Inflammatory macrophage (primary cell): ENCODE measurements at places on chromosomes 12 and 14.

- DNase-seq: no peak
These were observed 32.6 kb downstream of the RAD52 start for GRCh38 chr12:916712-917445.

DNA sequence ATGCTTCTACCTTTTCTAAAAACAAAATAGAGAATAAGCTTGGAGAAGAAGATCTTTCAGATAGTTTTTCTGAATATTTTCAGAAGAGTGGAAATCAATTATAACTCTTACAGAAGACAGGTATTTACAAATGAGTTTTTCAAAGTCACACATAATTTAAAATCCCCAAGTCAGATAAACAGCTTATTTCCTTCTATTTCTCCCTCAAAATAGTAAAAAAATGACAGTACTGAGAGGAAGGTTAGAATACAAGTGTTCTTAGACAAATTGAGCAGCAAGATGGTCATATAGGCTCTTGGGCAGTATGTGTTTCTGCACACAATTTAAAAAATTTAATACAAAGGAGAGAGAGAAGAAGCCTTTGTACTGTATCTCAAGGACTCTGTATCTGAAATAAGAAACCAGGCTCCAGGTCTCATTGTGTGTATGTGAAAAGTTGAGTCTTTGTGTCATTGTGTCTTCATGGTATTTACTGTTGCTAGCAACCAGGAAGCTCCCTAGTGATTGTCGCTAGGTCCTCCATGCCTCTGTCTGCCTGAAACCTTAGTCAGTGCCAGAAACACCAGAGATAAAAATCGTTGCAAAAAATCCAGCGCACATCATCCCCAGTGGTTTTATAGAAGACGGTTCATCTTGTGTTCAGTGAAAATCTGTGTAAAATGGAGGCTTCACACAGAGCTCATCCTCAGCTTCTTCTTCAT is 12.9 kb upstream of the TUBA1A start:
- peak; percentile 33 for DNase-seq

- DNase-seq: no peak
These were observed 13.7 kb downstream of the MYBPC1 start for GRCh38 chr12:101608301-101609133.

DNA sequence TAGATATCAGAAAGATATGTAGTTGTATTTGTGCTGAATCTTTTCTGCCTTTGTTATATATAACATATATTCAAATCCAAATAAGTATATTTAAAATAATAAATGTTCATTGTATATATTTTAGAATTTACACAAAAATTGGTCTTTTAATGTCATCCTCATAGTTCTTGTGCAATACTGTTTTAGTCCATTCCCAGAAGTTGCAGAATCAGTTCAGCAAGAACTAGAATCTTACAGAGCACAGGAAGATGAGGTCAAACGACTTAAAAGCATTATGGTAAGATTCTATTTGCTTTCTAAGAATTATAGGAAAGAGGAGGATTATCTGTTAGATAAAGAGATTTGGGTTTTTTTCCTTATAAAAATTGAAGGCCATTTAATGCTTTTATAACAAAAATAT is 51.0 kb downstream of the SCFD1 start:
- no peak for DNase-seq

- DNase-seq: peak; percentile 27
These were observed 217.5 kb downstream of the DPY19L2 start for GRCh38 chr12:63450816-63451215.

DNA sequence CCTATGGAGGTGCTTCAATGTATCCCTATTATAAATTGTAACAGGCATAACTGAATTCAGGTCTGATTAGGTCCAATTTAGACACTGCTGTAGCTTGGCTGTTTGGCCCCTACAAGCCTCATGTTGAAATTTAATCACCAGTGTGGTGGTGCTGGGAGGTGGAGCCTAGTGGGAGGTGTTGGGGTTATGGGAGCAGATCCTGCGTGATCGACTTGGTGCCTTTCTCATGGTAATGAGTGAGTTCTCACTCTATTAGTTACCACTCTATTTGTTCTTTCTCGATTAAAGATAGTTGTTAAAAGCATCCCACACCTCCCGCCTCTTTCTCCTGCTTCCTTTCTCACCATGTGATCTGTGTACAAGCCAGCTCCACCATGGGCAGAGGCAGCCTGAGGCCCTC is 122.1 kb downstream of the FOXA1 start:
- no peak for DNase-seq

DNA sequence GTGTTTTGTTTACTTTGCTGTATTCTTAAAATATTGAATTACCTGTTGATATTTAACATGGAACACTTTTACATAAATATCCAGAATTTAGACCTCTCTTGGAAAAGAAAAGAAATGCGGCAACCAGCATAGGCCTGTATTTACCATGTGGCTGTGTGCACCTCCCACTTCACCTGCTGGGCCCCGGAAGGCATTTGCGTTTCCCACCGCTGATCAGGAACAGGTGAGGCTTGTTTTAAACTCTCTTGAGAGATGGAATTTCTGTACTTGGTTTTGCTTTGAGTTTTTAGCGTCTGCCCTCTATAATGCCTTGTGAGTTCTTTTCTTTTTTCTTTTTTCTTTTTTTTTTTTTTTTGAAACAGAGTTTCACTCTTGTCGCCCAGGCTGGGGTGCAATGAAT is 124.2 kb downstream of the GLT1D1 start:
- DNase-seq: no peak

DNA sequence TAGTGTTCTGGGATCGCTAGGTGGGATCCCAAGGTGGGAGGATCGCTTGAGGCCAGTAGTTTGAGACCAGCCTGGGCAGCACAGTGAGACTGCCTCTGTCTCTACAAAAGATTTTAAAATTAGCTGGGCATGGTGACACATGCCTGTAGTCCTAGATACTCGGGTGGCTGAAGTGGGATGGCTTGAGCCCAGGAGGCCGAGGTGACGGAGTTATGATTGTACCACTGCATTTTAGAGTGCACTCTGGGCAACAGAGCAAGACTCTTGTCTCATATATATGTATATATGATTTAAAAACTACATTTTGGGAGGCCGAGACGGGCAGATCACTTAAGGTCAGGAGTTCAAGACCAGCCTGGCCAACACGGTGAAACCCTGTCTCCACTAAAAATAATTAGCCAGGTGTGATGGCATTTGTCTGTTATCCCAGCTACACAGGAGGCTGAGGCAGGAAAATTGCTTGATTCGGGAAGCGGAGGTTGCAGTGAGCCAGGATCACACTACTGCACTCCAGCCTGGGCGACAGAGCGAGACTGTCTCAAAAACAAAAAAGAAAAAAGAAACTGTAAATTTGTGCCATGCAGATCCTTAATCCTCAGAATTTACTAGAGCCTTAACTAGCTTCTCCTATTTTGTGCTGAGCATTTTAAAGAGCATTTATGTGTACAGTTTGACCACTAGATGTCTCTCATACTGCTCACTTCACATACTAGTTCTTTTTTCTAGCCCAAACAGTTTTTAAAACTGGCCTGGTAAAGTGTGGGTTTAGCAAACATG is 114.8 kb downstream of the MON2 start:
- peak; percentile 42 for DNase-seq

DNA sequence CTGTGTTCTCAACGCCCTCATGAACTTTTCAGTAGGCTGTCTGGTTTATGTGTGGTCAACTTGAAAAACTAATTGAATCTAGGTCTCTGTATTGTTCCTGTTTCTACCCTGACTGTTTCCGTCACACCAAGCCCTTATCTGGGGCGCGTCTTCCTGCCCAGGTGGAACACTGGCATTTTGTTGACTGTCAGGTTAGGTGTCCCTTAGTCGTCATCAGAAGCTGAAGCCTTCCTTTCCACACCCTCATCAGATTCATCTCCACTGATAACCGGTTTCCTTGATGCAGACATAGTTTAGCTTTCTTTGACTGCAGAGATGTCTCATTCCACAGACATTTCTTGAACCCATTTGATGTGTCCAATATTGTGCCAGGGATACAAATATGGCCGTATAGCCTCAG is 96.5 kb downstream of the DUSP16 start:
- DNase-seq: no peak
